ENCODE measurements at places on chromosomes 13 and 19.

DNA sequence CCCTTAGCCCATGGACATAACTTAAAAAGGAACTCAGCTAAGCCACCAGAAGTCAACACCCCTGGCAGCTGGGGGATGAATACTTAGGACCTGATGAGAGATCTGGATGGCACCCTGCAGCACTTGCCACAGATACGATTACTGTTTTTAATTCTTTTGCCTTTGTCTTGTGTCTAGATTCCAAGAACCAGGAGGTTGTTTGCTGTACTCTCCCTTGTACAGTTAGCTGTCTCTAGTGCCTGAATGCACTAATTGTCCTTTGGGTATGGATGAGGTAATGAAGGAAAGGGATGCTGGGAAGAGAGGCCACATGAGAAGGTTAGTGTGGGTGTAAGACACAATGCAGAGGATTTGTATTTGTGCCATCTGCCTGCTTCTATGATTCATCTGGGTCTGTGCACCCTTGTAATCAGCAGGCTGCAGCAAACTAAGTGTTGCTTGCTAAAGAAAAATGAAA lies 385.8 kb downstream of the KCNRG start:
- no peak for DNase-seq

GRCh38 chr19:33063753-33064457 lies 783 bp downstream of the RHPN2 start:
- peak; percentile 71 for DNase-seq

DNA sequence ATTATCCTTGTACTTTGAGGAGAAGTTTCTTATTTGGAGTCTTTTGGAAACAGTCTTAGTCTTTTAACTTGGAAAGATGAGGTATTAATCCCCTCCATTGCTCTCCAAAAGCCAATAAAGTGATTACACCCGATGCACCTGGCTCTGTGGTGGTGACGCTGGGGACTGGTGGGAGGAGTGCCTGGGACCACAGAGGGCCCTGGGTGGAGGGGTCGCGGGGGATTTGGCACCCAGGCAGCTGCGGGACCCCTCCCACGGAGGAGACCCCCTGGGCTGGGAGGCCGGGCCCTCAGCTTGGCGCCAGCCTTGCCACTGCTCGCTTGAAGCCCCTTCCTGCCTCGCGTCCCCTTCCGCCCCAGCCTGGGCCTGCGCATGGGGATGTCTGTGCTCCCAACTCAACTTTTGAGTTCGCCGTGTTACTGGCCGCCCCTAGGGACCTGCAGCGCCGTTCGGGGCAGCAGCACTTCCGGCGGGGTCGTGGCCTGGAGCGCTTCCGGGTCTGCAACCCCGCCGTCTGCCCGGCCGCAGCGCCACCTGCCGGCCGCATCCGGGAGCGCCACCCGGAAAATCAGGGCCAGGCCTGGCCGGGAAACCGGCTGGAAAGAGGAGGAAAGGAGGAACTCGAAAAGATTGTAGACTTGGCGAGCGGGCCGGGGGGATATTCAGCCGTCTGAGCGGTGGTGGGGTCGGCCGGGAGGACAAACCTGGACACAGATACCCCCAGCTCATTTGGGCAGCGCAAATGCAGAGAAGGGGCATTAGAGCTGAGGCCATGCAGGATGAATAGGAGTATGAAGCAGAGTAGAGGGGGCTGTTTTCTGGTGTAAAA lies 8.4 kb downstream of the PEAK3 start:
- DNase-seq, result peak; percentile 97

GRCh38 chr19:16381756-16382401 lies 57.3 kb downstream of the KLF2 start:
- no peak for DNase-seq

GRCh38 chr19:50922317-50922853 lies 11.2 kb upstream of the KLK4 start:
- DNase-seq, result peak; percentile 95

- no peak for DNase-seq
Measured at GRCh38 chr19:7676376-7676775, 514 bp upstream of the MCEMP1 start.

DNA sequence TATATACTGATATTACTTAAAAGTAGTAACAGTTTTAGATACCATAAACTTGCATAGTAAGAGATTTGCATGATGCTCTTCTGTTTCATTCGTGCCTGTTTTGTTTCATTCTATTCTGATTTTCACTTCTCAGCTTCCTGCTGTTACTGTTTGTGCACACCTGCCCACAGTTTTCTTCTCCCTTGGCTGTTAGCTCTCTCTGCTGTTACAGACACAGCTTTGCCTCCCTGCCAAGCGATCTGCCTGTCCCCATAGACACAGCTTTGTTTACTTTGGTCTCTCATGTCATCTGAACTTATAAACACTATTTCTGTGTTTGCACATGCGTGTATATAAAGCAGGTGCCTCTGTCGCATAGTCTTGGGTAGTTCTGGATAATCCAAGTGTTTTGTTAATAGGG lies 21.4 kb upstream of the UPF3A start:
- no peak for DNase-seq

- no peak for DNase-seq
Measured at GRCh38 chr19:33938821-33939220, 142.2 kb downstream of the KCTD15 start.

DNA sequence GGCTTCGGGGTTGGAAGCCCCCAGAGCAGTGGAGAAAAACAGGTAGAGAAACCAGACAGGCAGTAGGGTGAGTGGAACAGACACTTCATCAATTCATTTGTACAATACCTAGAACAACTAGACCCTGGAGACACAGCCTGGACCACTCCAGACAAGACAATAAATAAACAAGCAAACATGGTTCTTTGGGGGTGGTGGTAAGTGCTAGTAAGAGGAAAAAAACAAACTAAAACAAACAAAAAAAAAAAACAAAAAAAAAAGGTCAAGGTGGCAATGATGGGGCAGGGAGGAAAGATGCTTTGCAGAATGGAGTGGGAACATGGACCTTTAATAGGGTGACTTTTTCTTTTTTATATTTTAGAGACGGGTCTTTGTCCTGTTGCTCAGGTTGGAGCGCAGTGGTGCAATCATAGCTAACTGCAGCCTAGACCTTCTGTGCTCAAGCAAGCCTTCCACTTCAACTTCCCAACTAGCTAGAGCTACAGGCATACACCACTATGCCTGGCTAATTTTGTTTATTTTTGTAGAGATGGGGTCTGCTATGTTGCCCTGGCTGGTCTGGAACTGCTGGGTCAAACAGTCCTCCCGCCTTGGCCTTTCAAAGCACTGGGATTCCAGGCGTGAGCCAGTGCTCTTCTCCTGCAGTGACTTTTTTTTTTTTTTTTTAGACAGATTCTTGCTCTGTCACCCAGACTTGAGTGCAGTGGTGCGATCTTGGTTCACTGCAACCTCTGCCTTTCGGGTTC lies 3.1 kb downstream of the JUNB start:
- DNase-seq, result no peak

DNA sequence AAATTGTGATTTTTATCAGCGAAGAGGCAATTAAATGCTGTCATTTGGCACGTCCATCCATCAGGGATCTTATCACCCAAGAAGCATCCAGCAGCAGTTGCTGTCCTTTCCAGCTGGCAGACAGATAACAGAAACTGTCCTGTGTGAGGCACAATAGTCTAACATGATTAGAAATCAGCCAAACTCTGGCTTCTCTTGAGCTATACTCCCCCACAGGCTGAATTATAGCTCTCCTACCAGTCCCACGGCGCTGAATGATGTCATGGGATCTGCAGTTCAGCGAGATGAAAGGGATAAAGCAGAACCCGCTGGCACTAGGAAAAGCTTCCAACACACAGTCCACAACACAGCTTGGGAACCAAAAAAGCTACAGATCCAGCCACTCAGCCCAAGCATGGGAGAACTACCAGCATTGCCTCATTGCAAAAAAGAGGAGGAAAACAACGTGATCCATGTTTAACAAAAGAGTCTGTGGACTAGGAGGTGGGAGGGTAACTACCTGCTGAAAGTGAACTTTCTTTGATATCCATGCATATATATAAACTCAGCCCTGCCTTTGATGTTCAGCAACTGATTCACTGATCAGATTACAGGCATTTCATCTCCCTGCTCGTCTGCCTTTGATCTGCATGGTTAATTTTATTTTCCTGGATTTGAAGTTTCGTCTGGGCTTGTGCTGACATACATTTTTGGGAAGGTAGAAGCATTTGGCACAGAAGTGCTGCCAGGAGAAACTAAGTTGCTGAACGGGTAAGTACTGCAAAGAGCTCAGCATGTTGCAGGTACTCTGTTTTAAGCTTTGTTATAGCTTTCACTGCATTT lies at the start of gene TNFRSF19:
TNFRSF19 (plus strand) TSS at position 314 of the 822 bp plus-strand sequence. CDS start 19,772 bp downstream, outside the sequence.
- peak; percentile 63 for DNase-seq
